ENCODE measurements at places on chromosomes 2 and 18.

- DNase-seq: no peak
Observed at GRCh38 chr18:24189007-24189528, 50.2 kb downstream of the CABYR start.

DNA sequence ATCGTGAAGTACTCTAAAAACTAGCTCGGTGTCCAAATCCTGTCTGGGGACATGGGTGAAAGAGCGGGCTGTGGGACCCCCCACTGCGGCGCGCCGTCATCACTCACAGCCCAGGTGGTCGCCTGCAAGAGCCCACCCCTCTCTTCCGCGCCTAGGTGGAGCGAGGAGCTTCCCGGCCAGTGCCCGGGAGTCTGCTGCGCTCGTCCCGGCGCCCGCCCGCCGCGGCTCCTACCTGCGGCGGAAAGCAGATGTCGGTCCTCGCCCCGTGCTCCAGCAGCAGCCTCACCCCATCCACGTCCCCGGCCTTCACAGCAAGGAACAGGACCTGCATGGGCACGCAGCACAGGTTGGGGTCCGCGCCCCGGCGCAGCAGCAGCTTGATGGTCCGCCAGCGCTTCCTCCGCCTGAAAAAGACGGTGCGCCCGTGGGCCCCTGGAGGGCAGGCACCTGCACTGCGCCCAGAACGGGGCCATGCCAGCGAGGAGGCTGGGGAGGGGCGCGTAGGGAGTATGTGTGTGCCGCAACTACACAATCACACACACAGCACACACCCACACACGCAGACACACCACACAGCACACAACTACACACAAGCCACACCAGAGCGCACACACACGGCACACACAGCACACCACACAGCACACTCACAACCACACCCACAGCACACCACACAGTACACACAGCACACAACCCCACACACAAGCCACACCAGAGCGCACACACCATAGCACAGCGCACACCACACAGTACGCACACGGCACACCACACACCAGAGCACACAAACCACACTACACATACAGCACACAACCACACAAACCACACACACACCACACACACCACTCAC lies 37.4 kb downstream of the ANKMY1 start:
- no peak for DNase-seq

- DNase-seq: peak; percentile 80
Observed at GRCh38 chr2:33412920-33413319, 63.5 kb upstream of the RASGRP3 start.

GRCh38 chr2:210913461-210913860 lies 357.1 kb downstream of the CPS1 start:
- DNase-seq: peak; percentile 2

- DNase-seq: no peak
Observed at GRCh38 chr2:79129804-79130203, 9.5 kb downstream of the REG1A start.

DNA sequence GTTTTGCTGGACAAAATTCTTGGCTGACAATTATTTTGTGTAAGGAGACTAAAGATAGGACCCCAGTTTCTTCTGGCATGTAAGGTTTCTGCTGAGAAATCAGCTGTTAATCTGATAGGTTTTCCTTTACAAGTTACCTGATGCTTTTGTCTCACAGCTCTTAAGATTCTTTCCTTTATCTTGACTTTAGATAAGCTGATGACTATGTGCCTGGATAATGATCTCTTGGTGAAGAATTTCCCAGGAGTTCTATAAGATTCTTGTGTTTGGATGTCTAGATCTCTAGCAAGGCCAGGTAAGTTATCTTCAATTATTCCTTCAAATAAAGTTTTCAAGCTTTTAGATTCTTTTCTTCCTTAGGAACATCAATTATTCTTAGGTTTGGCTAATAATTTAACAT lies 534.8 kb upstream of the LRRTM4 start:
- DNase-seq: no peak

DNA sequence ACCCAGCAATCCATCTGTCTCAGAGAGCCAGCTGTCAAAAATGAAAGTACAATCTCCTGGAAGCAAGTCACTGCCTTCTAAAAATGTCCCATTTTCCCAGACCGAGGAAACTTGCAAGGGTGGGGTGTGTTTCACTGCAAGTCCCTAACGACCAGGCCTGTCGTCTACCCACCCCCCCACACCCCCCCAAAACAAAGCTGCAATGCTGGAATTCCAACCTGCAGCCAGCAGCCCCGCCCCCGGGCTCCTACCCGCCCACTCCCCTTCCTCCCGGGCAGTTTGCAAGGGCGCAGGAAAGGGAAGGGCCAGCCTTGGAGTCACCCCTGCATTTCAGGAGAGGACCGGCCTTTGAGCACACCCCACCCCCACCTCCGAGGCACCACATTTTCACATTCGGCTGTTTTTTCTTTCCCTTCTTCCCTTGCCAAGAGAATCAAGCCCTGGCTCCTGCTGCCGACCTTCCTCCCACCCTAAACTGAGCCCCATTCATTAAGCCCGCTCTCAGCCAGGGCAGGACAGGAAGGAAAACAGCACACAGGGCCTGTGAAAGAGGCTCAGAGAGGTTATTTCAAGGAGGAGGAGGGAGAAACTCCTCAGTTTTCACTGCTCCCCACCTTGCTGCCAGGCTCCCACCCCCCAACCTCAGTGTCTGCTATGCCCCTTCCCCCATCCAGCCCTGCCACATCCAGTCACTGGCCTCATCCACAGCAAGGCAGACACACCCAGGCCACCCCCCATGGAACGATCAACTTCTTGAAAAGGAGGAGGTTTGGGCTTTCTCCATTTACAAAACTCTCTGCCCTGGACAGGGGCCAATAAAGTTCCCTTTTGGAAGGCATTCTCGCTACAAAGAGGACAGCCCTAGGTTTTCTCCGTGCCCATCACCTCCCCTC lies 11.3 kb downstream of the SMAD7 start:
- peak; percentile 55 for DNase-seq

- no peak for DNase-seq
Observed at GRCh38 chr18:27606741-27607140, 421.6 kb upstream of the CHST9 start.

DNA sequence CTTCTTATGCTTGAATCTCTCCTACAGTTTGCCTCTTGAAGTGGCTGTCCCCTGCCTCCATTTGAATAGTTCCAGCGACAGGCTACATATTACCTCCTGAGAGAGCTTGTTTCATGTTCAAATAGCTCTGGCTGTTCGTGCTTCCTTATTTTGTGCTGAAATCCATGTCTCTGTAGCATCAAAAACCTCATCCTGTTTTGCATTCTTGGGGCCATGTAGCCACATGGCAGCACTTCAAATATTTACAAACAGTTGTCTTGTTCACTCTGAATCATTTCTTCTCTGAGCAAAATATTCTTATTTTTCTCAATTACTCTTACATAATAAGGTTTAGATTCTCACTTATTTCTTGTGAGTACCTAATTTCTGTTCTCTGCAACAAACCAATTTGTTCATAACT lies 1243.1 kb upstream of the NXPH2 start:
- no peak for DNase-seq

DNA sequence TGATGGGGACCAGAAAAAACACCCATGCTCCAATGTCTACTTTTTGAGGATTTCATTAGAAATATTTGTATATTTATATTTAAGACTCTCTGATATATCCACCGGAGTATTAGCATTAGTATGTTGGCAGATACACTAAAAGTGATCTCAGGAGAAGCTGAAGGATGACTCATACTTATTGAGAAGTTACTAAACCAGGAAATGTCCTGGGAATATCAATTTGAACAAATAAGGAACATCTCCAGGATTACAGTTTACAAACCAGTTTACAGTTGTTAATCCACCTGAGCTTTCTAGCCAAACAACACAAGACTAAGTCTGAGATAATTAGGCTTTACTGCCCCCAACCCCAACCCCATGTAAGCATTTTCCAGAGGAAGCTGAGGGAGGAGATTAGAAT lies 16.1 kb upstream of the DPP4 start:
- DNase-seq: no peak

- DNase-seq: no peak
Observed at GRCh38 chr2:26542676-26543505, 65.0 kb upstream of the OTOF start.

- no peak for DNase-seq
Observed at GRCh38 chr2:111199840-111200239, 79.1 kb downstream of the BCL2L11 start.

DNA sequence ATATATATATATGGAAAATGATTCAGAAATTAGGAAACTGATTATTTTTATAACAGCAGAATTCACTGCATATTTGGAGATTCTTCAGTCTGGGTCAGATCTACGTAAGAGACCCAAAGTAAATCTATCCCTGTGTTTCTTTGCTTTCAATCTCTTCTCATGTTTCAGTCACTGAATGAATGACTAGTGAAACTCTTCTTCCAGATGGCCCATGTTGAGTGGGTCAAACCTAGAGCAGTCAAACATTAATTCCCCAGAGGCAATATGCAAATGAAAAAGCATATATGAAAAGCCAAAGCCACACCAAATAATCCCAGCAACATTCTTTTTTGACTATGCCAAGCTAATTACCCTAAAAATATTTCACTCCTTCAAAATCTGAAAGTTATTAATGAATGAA lies 317.3 kb downstream of the RBM43 start:
- no peak for DNase-seq

DNA sequence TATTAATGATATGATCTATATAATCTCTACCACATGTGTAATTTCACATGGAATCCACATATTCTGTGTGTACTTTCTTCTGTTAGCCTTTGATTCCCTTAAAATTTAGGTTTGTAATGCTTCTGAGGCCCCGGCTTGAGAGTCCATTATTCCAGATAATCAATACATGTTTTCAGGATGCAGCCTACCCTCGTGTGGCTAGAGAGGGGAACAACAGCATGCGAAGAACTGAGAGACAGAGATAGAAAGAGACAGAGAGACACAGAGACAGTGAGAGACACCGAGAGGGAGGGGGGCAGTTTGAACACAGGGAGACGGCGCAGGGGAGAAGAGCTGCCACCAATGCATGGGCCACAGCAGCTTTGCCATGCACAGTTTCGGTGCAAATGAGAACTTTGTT lies 185.4 kb downstream of the SNTG2 start:
- DNase-seq: no peak

GRCh38 chr18:42052122-42052708 lies 97.2 kb downstream of the PIK3C3 start:
- peak; percentile 26 for DNase-seq

GRCh38 chr2:241898463-241899270 lies 29.1 kb downstream of the RTP5 start:
- DNase-seq: no peak

- DNase-seq: no peak
Observed at GRCh38 chr18:33264566-33264965, 176.0 kb downstream of the CCDC178 start.

GRCh38 chr2:40456926-40457325 lies 5.0 kb upstream of the SLC8A1 start:
- no peak for DNase-seq

DNA sequence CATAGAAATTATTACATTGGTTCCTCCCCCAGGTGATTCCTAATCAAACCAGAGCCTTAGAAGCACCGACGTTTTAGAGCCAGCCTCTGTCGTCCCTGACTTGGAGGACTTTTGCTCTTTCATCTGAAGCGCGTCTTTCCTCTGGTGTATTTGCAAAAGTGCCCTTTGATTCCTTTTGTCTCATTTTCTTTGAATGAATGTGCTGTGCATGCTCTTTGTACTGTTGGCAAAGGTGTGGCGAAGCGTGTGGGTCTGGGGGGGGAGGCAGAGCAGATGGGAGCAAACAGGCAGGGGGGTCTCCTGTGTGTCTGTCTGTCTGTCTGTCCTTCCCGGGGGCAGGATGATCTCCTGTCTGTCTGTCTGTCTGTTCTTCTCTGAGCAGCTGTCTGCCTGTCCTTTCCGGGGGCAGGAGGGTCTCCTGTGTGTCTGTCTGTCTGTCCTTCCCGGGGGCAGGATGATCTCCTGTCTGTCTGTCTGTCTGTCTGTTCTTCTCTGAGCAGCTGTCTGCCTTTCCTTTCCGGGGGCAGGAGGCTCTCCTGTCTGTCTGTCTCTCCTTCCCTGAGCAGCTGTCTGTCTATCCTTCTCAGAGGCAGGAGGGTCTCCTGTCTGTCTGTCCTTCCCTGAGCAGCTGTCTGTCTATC lies 205.5 kb upstream of the MYT1L start:
- no peak for DNase-seq

DNA sequence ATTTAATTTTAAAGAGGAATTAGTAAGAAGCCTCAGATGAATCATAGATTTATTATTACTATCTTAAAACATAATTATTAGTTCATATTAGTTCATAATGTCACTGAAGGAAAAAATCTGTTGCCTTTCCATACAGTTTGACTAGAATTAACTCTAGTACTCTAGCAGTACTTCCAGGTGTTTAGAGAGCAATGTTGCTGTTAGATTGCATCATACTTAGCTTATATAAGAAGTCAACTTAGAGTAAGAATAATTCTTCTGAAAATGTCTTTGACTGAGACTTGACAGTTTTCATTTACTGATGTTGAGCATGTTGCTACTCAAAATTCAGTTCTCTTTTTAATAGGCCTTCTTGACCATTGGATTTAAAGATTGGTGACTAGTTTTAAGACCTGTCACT lies 4.7 kb downstream of the RAB3GAP1 start:
- DNase-seq: no peak

DNA sequence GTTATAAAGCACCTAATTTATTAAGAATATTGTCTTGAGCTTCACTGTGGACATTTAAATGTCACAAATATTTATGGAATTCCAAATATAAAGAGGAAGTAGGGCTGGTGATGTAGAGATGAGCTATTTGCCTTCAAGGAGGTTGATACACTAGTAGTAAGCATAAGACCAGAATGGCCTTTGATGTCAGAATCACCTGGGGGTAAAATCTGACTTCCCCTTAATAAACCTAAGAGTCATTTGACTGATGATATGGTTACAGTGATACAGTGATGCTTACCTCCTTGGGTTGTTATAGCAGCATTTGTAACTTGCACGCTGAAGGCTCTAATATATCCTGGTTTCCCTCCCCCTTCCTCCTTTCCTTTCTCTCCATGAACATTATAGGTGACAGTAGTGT lies 143.7 kb downstream of the CERS6 start:
- DNase-seq: no peak

GRCh38 chr18:23499291-23499781 lies 4.0 kb upstream of the RMC1 start:
- no peak for DNase-seq

DNA sequence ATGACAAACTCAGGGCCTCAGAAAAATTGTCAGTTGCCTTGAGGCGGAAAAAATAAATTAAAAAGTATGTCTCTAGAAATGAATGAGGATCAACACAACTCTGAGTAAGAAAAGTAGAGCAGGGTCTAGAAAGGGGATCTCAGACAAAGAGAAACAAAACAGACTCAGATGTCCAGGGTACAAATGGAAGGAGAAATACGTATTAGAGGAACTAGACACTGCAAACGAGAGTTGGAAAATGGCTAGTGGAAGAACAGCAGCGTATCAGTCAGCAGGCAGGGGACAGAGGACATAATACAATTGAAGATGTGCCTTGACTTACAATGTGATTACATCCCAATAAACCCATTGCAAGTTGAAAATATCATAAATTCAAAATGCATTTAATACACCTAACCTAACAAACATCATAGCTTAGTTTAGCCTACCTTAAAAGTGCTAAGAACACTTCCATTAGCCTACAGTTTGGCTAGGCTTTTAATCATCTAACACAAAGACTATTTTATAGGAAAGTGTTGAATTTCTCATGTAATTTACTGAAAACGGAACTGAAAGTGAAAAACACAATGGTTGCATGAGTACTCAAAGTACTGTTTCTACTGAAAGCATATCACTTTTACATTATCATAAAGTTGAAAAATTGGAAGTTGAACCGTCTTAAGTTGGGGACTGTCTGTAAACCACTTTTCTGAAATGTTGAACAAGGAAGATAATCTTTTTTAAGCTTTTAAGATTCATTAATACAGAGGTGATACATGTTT lies 182.8 kb downstream of the NBAS start:
- no peak for DNase-seq

GRCh38 chr2:157185476-157186227 lies 71.9 kb upstream of the GALNT5 start:
- DNase-seq: no peak
